ENCODE measurements at places on chromosomes 3 and 15.

DNA sequence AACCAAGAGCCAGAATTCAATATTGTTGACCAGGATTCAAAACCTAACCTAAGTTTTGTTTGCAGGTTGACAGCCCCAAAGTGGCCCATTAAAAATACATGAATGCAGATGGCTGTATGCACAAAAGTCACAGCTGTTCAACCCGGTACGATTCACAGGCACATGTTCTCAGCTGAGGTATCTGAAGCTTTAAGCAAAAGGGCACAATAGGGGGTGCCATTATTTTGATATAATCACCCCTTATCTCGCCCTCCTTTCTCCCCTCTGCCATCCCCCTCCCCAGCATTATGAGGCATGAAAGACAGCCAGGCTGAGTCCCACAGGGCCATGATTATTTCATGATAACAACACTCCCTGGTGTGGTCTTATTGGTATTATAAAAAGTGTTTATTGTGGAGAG lies 264.9 kb downstream of the EBLN2 start:
- no peak for DNase-seq

DNA sequence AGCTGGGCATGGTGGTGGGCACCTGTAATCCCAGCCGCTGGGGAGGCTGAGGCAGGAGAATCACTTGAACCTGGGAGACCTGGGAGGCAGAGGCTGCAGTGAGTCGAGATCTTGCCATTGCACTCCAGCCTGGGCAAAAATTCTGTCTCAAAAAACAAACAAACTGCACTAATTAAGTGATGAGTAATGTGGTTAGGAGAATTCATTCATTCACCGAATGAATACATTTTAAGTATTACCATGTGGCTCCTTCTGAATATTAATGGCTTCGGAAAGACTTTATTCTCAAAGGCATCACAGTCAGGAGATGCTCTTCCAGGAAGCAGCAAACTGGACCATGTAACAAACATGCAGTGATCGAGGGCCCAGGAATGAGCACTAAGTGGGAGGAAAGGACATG lies 23.6 kb downstream of the SPTSSB start:
- no peak for DNase-seq

DNA sequence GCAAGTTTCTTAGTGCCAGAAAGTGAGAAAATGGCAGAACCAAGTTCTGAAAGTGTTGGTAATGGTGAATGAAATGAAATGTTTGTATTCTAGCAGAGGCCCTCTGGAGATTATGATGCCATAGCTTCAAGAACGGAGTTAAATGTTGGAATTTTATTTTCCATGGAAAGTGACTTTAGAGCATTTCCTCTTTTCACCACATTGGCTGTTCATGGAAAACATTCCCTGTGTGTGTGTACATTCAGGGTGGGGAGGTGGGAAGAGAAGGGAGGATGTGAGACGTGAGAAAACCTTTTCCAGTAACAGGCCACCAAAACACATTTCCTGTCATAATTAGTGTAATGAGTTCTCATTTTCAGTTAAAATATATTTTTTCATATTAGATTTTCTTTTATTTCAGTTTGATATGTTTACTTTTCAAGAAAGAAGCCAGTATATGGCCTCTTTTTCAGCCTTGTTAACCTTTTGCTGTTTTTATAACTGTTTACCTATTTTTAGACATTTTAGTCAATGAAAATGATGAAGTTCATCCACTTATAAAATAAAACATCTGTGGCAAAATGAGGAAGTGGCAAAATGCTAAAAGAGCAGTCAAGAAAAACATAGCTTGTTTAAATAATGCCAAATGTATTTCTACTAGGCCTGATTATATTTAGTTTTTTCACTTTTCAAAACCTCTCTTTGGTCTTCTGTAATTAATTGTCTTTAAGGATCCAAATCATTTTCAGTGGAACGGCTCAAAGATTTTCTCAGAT lies 21.6 kb downstream of the SAMMSON start:
- DNase-seq, result no peak

- DNase-seq, result peak; percentile 87
Observed at GRCh38 chr15:84840741-84841429, 23.7 kb downstream of the ALPK3 start.

GRCh38 chr3:129618186-129618820 lies 11.8 kb upstream of the PLXND1 start:
- DNase-seq, result no peak

- DNase-seq, result no peak
Observed at GRCh38 chr3:17741621-17742101, 770 bp downstream of the TBC1D5 start.
